Iris pigment epithelial cell (primary cell): ENCODE measurements at places on chromosomes 2 and 18.

DNA sequence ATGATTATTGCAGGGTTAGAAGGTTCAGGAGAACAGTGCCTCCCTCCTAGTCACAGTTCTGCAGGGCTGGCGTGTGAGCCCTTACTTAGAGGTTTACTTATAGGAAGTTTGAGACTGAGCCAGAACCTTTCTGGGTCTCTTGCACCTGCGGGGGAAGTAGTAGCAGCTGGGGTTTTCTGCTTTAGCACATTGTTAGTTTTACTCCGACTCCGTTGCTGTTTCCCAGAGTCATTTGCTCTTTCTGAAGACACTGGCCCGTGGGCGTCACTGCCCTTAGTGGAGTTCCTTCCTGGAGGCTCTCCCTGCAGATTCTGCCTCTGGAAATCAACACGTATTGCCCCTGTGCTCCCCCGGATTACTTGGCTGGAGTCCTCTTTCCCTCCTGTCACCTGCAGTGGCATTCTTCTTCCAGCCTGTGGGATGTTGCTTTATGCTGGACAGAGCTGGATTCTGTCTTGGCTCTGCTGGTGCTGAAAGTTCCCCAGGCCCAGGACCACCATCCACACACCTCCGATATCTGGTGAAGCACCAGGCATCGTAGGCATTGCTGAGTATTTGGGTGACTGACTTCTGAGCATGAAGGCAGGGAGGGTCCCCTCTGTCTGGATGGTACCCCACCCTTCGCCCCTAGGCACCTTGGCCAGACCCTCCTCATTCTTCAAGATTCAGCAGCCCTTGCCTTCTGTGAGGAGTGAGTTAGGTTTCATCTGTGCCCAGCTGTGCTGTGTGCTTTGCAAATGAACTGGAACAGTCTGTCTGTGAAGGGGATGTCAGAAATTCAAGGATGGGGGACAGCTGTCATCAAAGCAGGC is 51.7 kb downstream of the AGAP1 start:
- DNase-seq, result no peak

DNA sequence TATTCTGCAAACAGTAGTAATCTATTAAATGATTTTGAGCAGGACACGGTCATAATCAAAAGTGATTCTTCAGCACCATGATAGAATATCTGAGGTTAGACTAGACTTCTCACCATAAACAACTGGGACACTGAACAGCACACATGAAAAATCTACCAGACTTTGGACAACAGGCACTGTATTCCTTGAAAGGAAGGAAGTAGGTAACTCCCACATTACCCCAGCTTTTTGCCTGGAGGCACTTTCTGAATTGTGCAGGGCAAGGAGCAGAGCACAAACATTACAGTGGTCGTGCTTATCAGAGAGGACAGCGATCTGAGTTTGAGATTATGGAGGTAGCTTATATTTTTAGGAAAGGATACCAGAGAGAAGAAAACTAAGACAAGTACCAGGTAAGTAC is 25.3 kb upstream of the IL1RL1 start:
- DNase-seq, result no peak

DNA sequence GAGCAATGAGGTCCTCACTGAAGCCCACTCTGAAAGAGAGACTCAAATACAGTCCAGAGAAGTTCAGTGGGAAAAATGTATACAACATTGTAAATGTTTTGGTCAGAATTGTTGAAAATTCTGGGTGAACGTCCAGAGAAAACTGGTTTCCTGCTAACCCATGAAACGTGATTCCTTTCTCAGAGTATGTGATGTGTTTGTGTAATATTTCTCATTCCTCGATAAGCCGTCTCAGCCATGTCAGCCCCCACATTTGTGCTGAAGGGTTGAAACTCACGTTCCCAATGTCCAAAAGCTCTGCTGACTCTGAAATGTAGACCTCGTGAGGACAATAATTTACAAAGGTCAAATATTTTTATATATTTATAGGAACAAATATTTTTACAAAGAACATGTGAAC is 51.6 kb downstream of the BMP10 start:
- DNase-seq, result peak; percentile 87

DNA sequence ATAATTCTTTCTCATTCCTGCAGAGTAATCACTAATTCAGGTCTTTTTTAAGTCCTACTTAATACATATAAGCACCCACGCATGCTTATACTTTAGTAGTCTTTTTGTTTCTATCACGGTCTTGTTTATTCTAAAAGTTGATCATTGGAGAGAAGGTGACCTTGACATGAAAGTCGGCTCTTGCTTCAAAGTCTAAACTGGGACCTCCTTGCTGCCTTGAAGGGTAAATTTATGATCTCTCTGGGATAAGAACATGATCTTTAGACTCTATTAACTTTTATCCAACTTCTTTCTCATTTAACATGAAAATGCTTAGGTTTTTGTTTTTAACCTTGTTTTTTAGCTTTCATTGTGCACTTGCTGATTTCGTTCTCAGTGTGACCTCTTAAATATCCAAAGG is 792.3 kb downstream of the DPP10 start:
- no peak for DNase-seq

- peak; percentile 12 for DNase-seq
These were observed 24.3 kb downstream of the NCOA1 start for GRCh38 chr2:24515335-24515734.

DNA sequence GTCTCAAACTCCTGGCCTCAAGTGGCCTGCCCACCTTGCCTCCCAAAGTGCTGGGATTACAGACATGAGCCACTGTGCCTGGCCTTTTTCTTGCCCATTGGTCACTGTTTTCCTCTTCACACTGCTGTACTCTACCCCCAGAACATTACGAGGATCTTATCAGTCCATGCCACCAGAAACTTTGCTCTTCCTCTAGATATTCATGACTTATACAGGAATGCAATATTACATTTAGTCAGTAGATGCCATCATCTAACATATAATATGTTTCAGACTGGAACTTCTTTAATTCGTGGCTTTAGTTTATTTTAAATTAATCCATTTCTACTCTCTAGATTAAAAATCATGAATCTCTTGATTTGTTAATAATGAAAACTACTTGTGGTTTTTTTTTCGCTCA is 135.5 kb downstream of the COMMD1 start:
- no peak for DNase-seq

DNA sequence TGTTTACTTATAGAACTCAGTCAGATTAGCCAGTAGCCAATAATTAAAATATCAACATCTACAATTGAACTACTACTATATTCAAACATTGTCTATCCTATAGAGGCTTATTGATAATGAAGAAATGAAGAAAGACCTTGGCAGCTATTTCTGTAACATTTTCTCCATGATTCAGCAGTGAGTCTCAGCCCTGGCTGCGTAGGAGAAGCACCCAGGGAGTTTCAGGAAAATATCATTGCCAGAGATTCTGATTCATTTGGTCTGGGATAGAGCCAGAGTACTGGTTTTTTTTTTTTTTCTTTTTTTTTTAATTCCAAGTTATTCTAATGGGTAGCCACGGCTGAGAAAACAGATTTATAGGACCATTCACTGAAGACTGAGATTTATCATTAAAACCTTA is 404.8 kb downstream of the TXNL1 start:
- DNase-seq, result peak; percentile 76

DNA sequence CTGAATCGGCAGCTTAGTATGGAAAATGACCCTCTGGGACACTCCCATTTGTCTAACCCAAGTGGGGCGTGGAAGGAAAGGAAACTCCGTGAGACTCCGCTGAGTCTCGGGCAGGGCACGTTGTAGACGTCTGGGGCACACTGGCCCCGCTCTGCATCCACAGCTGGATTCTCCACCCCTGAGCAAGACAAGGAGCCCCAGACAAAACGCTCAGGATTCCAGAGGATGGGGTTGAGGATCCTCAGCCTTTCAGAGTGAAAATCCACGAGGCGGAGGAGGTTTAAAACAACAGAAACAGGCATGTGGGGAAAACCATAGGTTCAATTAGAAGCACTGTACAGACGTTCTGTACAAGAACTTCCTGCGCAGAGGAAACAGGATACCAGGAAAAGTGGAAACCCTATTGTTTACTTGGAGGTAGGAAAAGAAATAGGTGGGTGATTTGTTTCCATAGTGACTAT is 124.9 kb upstream of the ZNF236 start:
- peak; percentile 62 for DNase-seq

GRCh38 chr2:188319838-188320237 is 28.2 kb downstream of the GULP1 start:
- no peak for DNase-seq

GRCh38 chr2:182593394-182593975 is 122.6 kb upstream of the DNAJC10 start:
- DNase-seq, result peak; percentile 83

DNA sequence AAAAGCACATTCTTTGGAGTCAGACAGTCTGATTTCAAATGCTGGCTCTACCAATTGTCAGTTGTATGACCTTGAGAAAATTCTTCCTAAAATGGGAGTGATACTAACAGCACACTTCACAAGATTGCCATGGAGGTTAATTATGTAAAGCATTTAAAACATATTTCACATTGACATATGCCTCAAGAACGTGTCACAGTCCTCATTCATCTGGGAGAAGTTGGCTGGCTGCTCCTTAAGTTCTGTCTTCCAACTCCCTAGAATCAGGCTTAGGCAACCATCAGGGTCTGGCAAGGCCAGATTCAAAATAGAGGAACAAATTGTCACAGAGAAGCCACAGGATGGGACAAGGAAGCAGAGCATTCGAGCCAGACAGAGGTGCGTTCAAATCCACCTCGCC is 228.0 kb upstream of the RND3 start:
- no peak for DNase-seq

DNA sequence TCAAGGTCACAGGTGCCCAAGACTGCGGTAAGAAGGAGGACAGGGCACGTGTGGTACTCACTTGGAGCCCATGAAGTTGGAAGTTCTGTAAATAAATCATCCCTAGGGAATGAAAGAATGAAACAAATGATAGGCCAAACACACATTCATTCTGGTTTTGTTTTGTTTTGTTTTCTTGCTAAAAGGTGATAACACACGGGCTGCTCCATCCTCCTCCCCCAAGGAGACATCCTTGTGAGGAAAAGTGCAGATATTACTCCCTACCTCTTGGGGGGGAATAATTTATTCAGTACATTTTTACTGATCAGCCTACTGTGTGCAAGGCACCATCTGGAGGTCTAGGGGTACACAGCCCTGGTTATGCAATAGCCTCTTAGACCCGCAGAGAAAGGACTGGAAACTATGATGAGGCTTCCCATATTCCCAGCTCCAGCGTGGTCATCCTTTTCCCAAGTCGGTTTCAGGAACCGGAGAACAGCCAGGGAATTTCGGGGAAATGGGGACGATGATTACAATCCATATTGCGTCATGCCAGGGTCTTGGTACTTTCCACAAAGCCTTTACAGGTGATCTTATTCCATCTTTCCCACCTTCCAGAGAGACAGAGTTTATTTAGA is 6.3 kb downstream of the RAX start:
- DNase-seq, result no peak

DNA sequence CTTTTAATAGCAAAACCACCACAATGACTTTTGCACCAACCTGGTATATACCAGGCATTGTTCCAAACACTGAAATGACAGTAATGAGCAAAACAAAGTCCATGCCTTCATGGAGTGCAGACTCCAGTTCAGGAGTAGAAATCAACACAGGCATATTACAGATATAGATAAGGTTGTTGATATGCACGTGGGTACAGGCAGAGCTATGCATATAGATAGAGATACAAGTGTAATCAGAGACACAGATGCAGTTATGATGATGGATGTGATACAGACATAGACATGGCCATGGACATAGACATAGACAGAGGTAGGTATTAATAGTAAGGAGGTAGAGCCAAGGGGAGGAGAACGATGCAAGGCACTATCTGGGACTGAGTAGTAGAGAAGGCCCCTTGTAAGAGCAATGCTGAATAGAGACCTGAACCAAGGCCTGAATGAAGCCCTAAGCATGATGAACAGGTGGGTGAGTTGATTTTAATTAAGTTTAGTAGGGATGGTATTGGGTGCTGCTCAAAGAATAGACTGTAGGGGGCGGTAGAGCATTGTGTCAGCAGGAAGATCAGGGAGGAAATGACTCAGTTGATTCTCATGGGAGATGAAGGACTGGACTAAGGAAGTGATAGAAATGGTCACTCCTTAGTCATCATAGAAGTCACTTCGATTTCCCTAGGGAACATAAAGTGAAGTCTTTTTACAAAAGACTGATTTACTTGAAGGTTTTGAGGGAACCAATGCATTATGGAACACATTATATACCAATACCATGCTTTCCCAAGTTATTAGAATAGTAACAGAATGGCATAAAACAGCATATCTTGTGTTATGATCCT is 39.4 kb downstream of the CMPK2 start:
- DNase-seq, result peak; percentile 89

- no peak for DNase-seq
These were observed 171.7 kb upstream of the ETAA1 start for GRCh38 chr2:67225287-67225973.

- DNase-seq, result no peak
These were observed 3.2 kb upstream of the LIMS2 start for GRCh38 chr2:127678531-127678930.

GRCh38 chr2:104405623-104406022 is 448.3 kb upstream of the POU3F3 start:
- no peak for DNase-seq

GRCh38 chr18:7585276-7585670 is 18.2 kb downstream of the PTPRM start:
- DNase-seq, result no peak
